Muscle of leg (tissue), 16 donors: ENCODE measurements at places on chromosomes 2 and 18. TPM values are rescaled to one million over a fixed set of nuclear protein-coding genes. Genes with fewer than 3 reads are reported as not detected.
A peak's percentile ranks its signal among the peaks of the same experiment; 100 is the strongest.

- DNase-seq = no peak
Observed at GRCh38 chr18:57088883-57089282, 58.0 kb upstream of the BOD1L2 start.

DNA sequence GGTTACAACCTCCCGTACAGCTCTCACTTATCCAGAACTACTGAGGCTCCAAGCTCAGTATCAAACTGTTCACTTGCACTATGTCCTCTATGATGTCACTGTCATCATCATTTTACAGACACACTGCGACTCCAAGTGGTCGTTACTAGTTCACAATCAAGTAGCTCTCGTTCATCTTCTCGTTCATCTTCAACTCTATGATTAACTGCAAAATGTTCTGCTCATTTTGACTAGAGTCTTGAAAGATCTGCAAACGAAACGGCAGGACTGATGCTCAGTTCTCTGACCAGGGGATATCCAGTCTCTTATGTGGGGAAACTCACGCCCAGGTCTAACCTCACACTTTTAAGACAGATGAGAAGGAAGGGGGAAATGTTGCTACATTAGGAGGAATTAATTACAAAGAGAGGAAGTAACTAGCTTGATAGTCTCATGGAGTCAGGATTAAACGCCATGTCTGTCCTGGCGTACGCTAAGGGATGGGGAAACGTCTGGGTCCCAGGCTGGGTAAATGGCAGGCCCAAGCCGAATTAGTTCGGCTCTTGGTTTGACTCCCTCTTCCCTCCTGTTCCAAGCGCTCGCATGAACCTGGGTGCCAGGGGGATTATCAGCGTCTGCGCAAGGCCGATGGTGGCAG lies 794 bp upstream of the CHCHD5 start:
- DNase-seq = peak; percentile 28

DNA sequence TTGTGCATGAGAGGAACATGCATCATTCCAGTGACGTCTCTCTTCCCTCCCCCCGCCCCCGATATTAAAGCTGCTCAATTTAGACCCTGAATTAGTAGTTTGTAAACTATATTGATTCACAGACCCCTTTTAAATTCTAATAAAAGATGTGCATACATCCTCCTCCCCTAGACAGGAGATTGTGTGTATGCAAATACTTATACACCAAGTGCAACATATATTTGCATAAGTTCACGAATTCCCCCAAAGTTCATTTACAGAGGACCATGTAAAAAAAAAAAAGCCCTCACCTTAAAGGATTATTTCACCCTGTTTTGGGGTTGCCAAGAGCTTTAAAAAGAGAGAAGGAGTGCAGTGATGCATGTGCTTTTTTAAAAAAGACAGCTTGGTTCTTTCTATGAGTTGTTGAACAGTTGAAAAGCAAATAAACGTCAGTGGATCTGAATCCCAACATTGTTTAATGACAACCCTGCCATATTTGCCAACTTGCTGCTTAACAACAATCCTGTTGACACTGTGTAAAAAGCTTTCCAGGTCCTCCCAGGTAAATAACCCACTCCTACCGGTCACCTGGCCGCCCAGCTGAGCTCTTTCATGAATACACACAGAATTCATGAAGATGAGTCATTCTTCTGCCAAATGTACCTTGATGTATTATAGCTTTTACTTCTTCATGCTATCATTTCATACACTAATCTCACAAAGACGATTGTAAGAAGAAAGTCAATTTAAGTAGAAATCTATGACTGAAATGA lies 211.5 kb downstream of the IKZF2 start:
- no peak for DNase-seq

GRCh38 chr18:55588111-55588869 lies at the start of gene TCF4:
TCF4 (minus strand) TSS chr18:55588192; CDS start chr18:55587116, 1,076 bp downstream.
- peak; percentile 89 for DNase-seq

PRKD3 gene
- total RNA-seq = 36.2 TPM

CRACDL gene
- total RNA-seq = 1.6 TPM
